ENCODE measurements at places on chromosomes 3 and 15. TPM values are rescaled to one million over a fixed set of nuclear protein-coding genes. Genes with fewer than 3 reads are reported as not detected.

Gene GREM1
- total RNA-seq = 0.09 TPM

Gene GOLGA8J
- not detected for total RNA-seq

Gene CACNA1D
- total RNA-seq = 0.09 TPM

Gene GNL3
- 123 TPM for total RNA-seq

Gene MDFIC2
- not detected for total RNA-seq

Gene ACAN
- total RNA-seq = not detected

Gene NTRK3
- under 0.01 TPM for total RNA-seq

Gene FBXO40
- not detected for total RNA-seq

Gene AMOTL2
- total RNA-seq = 70.4 TPM

Gene VEPH1
- total RNA-seq = 107 TPM

Gene AQP9
- total RNA-seq = not detected

Gene CASR
- not detected for total RNA-seq
